ENCODE measurements at places on chromosomes 2 and 18. TPM values are rescaled to one million over a fixed set of nuclear protein-coding genes. Genes with fewer than 3 reads are reported as not detected.

DNA sequence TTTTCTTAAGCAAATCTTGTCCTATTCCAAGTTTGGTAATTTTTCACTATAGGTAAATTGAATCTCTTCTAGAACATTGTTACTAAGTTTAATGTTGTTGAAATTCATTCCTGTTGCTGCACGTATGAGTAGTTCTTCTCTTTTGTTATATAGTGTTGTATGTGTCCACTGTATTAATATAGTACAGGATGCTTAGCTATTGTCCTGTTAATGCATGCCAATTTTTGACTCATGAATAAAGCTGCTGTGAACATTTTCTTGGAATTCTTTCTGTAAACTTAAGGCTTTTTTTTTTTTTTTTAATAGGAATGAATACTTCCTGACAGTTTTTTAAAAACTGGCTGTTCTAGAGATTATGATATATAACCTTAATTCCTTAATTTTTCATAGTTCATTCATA lies 326.9 kb downstream of the SLC4A3 start:
- no peak overlapping the region for H3K4me3 ChIP-seq
- no peaks in the 10 kb centered on the region for H3K4me1 ChIP-seq
- no peak for ATAC-seq
- no peak overlapping the region for H3K27ac ChIP-seq

GRCh38 chr2:54903736-54904554 lies 146.3 kb downstream of the RTN4 start:
- peak; percentile 39 for ATAC-seq
- no peak overlapping the region for H3K27ac ChIP-seq
- no peaks in the 10 kb centered on the region for H3K4me1 ChIP-seq
- no peaks in the 10 kb centered on the region for H3K27me3 ChIP-seq
- no peak overlapping the region for H3K4me3 ChIP-seq
- H3K36me3 ChIP-seq, result no peaks in the 10 kb centered on the region

- ATAC-seq, result no peak
- H3K4me1 ChIP-seq, result no peaks in the 10 kb centered on the region
- H3K27ac ChIP-seq, result no peak overlapping the region
- H3K36me3 ChIP-seq, result no peaks in the 10 kb centered on the region
- H3K27me3 ChIP-seq, result no peaks in the 10 kb centered on the region
Observed at GRCh38 chr2:181770150-181770549, 89.8 kb upstream of the NEUROD1 start.

DNA sequence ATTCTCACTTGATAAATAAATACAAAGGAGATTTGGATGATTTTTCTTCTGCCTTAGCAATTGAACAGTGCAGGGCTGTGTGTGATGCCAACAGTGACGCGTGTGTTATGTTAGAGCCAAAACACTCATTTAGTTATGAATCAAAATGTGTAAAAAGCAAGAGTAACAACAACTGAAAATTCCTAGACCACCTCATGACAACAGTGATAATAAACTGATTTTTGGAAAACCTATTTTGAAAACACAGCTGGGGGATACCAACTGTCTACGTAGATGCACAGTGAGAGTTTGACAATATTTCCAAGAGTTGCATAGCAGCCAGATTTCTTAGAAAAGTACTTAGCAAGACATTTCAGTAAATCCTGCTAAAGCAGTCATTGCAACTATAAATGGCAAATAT lies 323.9 kb downstream of the GALR1 start:
- H3K27ac ChIP-seq, result no peak overlapping the region
- H3K27me3 ChIP-seq, result peaks cover 11% of the 10 kb centered on the region
- no peaks in the 10 kb centered on the region for H3K36me3 ChIP-seq
- ATAC-seq, result no peak
- no peaks in the 10 kb centered on the region for H3K4me1 ChIP-seq

C1QL2 gene
- not detected for total RNA-seq

REG3G gene
- not detected for total RNA-seq

KLF7 gene
- total RNA-seq, result 33.6 TPM
